Activated naive CD4-positive, alpha-beta T cell treated with anti-CD3 and anti-CD28 coated beads for 36 hours (primary cell): ENCODE measurements at places on chromosomes 7 and 10.
A peak's percentile ranks its signal among the peaks of the same experiment; 100 is the strongest.

DNA sequence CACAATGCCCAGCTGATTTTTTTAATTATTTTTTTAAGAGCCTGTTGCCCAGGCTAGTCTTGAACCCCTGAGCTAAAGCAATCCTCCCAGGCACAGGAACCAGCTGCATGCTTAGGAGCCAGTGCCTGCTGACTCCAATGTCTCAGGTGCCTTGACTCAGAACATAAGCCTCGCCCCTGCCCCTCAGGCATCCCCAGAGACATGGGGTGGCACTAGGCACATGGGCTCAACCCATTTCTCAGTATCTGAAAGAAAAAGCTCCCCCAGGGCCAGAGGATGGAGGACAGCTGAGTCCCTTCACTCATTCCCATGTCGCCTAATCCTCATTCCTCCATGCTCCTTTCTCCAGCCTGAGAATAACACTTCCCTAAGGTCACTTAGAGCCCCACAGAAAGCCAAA, 39.1 kb downstream of the KCNH2 start:
- no peaks in the 10 kb centered on the region for H3K36me3 ChIP-seq
- H3K4me3 ChIP-seq: no peak overlapping the region
- no peak for DNase-seq
- peaks cover 32% of the 10 kb centered on the region for H3K4me1 ChIP-seq

DNA sequence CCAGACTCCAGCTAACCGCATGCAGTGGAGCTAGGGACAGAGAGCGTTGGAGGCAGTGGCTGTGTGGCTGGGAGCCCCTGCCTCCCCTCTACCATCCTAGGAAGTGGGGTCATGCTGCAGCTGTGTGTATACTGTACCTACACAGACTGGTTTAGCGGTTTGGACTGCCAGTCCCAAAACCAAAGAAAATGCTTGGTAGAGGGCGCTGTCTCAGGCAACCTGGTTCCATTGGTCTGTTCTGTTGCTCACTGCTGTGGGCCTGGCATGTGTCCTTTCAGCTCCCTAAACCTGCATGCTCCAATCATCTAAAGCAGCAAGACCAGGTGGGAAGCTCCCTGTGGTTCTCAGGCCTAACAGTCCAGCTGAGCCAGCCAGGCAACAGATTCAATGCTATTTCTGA, 4.5 kb downstream of the RBP4 start:
- H3K4me1 ChIP-seq: no peaks in the 10 kb centered on the region
- no peak for DNase-seq
- H3K36me3 ChIP-seq: no peaks in the 10 kb centered on the region
- H3K4me3 ChIP-seq: no peak overlapping the region
- H3K27ac ChIP-seq: no peak overlapping the region

DNA sequence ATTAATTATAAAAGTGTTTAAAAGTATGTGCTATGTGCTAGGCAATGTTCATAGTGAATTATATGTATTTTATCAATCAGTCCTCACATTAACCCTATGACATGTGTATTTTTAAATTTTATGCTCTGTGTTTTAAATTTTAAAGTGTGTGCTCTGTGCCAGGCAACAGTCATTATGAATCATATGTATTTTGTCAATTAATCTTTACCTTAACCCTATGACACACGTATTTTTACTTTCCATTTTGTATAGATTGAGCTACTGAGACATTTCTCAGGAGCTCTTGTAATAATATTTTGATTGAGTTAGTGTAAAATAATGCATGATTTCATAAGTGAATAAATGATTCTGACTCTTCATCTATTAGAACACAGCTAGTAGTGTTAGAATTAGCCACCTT, 117.8 kb downstream of the THSD7A start:
- H3K27me3 ChIP-seq: no peaks in the 10 kb centered on the region
- no peaks in the 10 kb centered on the region for H3K4me1 ChIP-seq
- no peak overlapping the region for H3K4me3 ChIP-seq
- no peak overlapping the region for H3K27ac ChIP-seq

- no peak for DNase-seq
- no peaks in the 10 kb centered on the region for H3K4me1 ChIP-seq
Observed at GRCh38 chr7:2792856-2793487, 51.1 kb downstream of the GNA12 start.

- H3K36me3 ChIP-seq: no peaks in the 10 kb centered on the region
- peak overlapping the region; percentile 75 for H3K27ac ChIP-seq
- no peak overlapping the region for H3K4me3 ChIP-seq
- peak; percentile 54 for DNase-seq
- peaks cover 43% of the 10 kb centered on the region for H3K4me1 ChIP-seq
- no peaks in the 10 kb centered on the region for H3K27me3 ChIP-seq
Observed at GRCh38 chr7:138898255-138898654, 82.9 kb downstream of the KIAA1549 start.

DNA sequence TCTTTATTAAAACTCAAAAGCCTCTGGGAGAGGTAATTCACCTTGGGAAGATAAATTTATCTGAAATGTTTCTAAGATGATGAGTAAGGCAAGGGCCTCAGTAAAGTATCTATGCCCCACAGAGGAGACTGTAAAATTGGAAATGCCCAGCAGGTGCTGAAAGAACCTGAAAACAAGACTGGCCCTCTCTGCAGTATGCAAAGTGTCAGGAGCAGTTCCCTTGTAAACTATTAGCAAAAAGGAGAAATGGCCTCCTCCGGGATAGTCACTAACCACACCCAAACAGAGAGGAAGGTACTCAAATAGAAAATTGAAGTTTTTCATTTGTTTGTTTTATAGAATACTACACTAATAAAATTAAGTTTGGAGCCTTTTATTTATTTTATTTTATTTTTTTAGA, 81.2 kb downstream of the FZD1 start:
- DNase-seq: no peak
- H3K36me3 ChIP-seq: no peaks in the 10 kb centered on the region
- no peak overlapping the region for H3K4me3 ChIP-seq
- peaks cover 9% of the 10 kb centered on the region for H3K27me3 ChIP-seq
- no peak overlapping the region for H3K27ac ChIP-seq
- no peaks in the 10 kb centered on the region for H3K4me1 ChIP-seq

DNA sequence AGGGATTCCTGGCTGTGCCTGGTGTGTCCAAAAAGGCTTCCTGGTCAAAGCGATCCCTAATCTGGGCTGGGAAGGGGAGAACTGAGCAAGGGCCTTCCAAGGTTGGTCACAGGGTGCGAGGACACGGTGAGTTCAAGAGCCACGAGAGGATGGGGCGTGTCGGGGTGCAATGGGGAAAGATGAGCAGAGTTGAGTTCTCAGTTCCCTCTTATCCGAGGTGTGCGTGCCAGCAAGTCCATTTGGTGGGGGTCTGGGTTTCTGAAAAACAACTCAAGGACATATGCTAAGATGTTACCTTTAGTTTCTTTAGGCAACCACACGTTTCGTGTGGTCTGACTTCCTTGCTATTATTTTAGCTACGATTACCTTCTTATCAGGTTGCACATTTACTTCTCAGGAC, 1.3 kb downstream of the ZNF775 start:
- H3K27me3 ChIP-seq: no peaks in the 10 kb centered on the region
- no peaks in the 10 kb centered on the region for H3K36me3 ChIP-seq
- no peak for DNase-seq

DNA sequence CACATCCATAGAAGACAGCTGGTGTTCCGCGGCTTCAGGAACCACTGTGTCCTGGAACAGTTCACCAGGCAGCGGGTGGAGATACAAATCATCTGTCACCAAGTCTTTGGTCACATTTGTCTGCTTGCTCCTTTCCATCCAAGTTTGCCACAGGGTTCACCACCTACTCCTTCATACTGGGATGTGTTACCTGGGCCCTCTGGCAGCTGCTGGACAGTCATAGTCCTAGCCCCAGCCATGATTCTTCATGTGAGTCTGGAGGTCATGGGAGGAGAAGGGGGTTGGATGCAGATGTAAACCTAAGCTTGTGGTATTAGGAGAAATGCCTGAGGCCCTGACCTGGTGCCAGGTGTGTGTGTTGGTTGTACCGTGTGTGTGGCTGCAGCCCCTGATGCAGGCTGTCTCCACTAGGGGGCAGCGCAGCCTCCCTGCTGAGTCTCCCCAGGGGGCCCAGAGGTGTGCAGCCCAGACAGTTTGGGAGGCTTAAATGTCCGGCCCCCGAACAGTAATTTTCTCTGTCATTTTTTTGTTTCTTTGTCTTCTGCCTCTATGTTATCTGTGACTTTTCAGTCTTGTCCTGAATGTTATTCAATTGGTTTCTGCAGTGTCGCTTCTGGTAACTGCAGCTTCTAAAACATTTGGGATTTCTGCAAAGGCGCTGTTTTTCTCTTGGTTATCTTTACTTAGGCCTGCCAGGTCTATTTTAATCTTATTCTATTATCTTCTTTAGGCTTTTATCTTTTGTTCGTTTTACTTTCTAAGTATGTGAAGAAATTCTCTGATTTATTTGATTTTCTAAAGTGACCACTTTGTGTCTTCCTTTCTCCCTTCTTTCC, 14.8 kb downstream of the NPS start:
- H3K27ac ChIP-seq: no peak overlapping the region
- no peaks in the 10 kb centered on the region for H3K4me1 ChIP-seq
- DNase-seq: peak; percentile 53
- H3K4me3 ChIP-seq: no peak overlapping the region
- no peaks in the 10 kb centered on the region for H3K36me3 ChIP-seq

GRCh38 chr10:34740321-34740720, 74.8 kb downstream of the PARD3 start:
- no peak for DNase-seq
- H3K27me3 ChIP-seq: peaks cover 27% of the 10 kb centered on the region
- H3K36me3 ChIP-seq: no peaks in the 10 kb centered on the region
- H3K27ac ChIP-seq: no peak overlapping the region
- H3K4me3 ChIP-seq: no peak overlapping the region

DNA sequence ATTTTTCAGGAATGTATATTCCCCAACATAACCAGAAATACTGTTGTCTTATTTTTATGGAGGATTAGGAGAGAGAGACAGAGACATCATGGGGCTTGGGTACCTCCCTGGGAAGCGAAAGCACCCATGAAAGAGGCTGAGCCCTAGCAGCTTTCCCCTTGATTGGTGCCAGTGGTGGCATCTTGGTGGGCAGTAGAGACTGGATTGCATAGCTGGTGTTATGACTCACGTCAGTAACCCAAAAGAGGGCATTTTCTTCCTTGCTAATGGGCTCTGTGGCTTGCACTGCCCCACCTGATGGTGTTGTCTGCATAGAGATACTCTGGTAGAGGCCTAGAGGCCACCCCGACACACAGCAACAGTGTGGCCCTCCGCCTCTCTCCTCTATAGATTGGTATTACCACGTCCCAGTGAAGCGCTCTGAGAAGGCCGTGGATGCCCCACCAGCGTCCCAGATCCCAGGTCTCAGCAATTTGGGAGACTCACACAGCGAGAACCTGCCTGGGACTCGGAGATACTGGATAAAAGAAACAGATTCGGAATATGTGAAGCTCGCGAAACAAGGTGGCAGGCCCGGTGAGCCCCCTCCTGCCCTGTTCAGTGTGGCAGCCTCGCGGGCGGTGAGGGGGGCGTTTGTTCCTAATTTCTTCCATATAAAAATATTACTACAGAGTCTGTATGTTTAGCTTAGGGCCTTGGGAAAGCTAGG, 5.8 kb downstream of the C7orf57 start:
- peaks cover 27% of the 10 kb centered on the region for H3K4me1 ChIP-seq
- H3K4me3 ChIP-seq: no peak overlapping the region
- H3K27ac ChIP-seq: no peak overlapping the region

DNA sequence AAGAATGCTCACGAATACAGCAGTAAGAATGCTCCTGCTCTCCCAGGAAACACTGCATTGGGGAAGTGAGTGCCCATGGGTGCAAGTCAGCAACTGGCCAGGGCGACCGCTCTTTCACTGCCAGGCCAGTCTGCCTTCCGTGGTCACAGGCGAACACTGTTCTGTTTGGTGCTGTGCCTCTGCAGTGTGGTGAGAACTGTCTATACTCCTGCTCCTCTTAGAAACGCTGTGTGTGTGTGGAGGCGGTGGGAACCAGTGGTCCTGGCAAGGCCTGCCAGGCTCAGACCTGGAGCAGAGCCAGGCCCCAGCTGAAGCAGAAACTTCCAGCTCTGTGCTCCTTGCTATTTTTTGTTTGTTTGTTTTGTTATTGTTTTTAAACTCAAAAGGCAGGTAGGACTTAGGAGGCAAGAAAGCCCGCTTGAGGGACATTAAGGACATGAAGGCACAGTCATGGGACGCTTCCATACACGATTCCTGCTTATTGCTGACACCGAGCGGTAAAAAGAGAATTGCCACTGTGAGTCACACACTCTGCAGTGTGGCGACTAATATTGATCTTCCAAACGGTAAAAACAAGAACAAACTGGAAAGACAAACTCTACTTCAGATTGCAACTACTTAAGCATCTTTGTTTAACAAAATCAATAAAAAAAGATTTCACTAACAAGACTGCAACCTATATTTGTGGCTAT, 430.8 kb downstream of the DNAJB6 start:
- H3K4me3 ChIP-seq: no peak overlapping the region
- peaks cover 4% of the 10 kb centered on the region for H3K36me3 ChIP-seq
- no peaks in the 10 kb centered on the region for H3K4me1 ChIP-seq
- no peak overlapping the region for H3K27ac ChIP-seq
- H3K27me3 ChIP-seq: peaks cover 5% of the 10 kb centered on the region
- no peak for DNase-seq

DNA sequence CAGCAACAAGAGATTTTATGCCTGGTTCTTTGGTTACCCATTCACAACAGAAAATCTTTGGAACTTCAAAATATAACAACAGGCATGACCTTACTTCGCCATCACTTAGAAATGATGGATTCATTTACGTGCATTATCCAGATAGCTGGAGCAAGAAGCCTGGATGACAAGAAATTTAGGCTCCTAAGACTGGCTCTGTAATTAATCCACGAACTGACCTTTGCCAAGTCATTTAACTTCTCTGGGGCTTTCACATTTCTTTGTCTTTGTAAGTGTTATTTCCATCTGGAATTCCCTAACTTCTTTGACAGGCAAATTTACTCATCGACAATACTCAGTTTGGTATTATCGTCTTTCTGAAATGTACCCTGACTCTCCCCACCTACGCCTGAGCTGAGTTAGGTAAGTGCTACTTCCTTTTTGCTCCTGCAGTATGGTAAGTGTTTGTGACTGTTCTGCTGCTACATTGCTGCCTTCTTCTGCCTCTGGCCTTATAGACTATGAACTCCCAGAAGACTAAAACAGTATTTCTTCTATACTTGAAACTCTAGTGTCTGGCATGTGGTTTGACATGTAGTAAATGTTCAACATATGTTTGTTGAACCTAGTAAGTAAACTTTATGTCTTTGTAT, 5.5 kb upstream of the MDFIC start:
- H3K36me3 ChIP-seq: no peaks in the 10 kb centered on the region
- no peaks in the 10 kb centered on the region for H3K27me3 ChIP-seq
- H3K4me3 ChIP-seq: peak overlapping the region; percentile 46
- peak; percentile 81 for DNase-seq
- H3K4me1 ChIP-seq: peaks cover 66% of the 10 kb centered on the region
- peak overlapping the region; percentile 94 for H3K27ac ChIP-seq
